Gastroesophageal sphincter (tissue), 4 donors: ENCODE measurements at places on chromosomes 16 and 17.

- ATAC-seq: no peak
Measured at GRCh38 chr16:3752984-3753383, 35.7 kb upstream of the TRAP1 start.

DNA sequence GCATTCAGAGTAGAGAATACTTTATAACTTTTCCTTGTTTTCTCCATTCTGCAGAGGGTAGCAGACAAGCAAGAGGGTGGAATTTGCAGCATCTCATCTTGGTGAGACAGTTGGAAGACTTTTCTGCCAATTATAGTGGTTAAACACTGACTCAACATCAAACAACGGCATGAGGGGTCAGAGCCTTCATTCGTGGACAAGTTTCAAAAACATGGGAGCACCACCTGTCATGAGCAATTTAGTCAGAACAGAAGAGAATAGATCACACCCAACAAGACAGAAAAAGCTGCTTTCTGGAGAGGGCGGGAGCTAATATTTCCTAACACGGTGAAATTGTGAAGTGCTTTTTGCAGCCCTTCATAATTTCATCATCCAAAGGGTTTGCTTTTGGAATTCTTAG is 17.9 kb upstream of the ZNF652 start:
- ATAC-seq: no peak

GRCh38 chr16:57510016-57510871 is 24.0 kb upstream of the DOK4 start:
- ATAC-seq: no peak

DNA sequence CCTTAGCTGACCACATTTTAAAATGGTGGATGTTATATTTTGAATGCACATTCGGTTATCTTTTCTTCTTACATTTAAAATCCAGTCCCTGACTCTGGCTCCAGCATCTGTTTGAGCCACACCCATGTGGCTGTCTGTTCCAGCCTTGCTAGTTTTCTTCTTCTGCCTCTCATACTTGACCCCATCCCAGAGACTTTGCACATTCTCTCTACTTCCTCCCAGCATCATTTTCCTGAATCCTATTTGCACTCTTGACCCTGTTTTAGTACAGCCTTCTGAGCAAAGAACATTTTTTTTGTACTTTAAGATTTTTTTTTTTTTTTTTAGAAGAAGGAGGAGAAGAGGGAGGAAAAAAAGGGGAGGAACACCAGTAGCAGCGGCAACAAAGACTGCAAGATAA is 23.3 kb upstream of the MAF start:
- ATAC-seq: no peak

- ATAC-seq: no peak
Measured at GRCh38 chr16:88622866-88623265, 15.5 kb upstream of the IL17C start.

- peak; percentile 86 for ATAC-seq
Measured at GRCh38 chr17:27494192-27495091, 38.2 kb downstream of the KSR1 start.

GRCh38 chr16:80463326-80463725 is 77.5 kb upstream of the DYNLRB2 start:
- ATAC-seq: no peak

DNA sequence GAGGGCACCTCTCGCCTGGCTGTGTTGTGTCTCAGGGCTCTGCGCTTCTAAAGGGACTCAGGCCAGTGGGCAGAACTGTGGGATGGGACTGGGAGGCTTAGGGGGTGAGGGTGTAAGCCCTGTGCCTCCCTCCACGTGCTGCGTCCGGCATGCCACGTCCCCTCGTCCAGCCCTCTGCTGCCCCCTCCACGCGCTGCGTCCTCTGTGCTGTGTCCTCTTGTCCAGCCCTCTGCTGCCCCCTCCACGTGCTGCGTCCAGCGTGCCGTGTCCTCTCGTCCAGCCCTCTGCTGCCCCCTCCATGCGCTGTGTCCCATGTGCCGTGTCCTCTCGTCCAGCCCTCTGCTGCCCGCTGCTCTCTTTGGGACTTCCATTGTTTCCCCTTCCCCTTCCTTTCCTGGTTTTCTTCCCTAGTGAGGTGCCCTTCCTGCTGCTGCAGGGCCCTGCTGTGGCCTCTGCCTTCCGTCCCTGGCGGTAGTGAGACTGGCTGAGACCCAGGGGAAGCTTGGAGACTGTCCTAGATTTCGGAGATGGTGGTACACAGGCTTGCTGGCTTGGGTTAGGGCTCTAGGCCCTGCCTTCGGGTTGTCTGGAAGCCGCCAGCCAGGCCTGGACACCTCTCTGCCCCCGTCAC is 6.4 kb upstream of the ZNF750 start:
- peak; percentile 49 for ATAC-seq

DNA sequence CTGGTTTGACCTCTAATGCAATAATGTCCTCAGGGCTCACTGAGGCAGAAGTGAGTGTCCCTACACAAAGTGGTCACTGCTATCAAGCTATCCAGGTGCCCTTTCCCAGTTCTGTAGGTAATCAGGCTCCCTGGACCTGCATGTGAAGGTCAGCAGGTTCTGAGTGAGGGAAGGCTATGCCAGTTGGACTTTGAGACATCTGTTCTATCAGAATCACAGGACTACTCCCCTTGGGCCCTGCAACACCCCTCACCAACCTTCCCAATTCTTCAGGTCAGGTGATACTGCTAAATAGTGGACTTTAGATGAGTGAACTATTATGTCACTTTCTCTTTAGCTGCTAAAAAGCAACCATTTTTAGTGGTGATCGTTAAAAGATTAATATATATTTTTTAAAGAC is 37.6 kb downstream of the ZZEF1 start:
- no peak for ATAC-seq

DNA sequence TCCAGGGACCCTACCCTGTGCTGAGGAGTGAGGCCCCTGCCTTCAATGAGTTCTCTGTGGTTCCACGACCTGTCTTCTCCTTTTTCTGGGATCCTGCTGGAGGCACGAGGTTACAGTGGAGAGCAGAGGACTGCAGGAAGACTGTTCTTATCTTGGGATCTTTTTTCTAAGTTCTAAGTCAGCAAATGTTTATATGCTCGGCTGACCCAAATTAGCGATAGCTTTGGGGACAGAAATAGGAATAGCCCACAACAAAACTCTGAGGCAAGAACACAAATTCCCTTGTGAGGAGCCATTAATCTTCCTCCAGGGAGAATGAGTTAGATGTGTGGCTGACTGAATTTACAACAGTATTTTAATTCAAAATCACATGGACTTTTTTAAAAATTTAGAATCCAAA is 46.7 kb downstream of the MYOCD start:
- ATAC-seq: no peak

DNA sequence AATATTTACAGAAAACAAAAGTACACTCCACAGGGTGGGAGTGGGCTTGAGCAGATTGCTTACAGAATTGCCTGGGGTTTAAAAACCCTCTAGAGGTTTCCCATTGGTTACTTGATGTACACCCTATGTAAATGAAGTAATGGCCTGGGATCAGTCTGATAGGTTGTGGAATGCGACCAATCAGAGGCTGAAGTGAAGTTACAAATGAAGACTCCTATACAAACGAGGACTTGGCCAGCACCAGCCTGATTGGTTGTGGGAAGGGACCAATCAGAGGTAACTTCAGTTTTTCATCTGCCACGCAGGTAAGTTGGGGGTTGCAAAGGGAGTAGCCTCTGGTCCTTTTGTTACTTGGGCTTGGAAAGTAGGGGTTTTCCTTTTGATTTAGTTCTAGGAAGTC is 8.8 kb downstream of the EEF2K start:
- no peak for ATAC-seq

- ATAC-seq: no peak
Measured at GRCh38 chr16:22328081-22328725, 31.0 kb downstream of the POLR3E start.

DNA sequence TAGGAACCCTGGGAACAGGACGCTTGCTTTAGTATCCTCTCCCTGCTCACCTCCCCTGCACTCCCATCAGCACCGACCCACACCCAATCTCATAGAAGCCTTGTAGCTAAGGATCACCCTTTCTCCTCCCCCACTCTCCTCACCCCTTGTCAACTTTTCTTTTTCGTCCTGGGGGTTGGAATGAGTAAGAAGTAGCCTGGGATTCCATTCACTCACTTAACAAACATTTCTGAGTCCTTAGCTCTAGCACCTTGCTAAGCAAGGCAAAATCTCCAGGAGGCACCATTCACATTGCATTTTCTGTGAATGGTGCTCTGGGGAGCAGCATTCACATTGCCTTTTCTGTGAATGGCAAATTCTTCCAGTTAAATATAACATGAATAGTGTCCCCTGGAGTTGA is 1.1 kb upstream of the PGAP3 start:
- ATAC-seq: no peak

DNA sequence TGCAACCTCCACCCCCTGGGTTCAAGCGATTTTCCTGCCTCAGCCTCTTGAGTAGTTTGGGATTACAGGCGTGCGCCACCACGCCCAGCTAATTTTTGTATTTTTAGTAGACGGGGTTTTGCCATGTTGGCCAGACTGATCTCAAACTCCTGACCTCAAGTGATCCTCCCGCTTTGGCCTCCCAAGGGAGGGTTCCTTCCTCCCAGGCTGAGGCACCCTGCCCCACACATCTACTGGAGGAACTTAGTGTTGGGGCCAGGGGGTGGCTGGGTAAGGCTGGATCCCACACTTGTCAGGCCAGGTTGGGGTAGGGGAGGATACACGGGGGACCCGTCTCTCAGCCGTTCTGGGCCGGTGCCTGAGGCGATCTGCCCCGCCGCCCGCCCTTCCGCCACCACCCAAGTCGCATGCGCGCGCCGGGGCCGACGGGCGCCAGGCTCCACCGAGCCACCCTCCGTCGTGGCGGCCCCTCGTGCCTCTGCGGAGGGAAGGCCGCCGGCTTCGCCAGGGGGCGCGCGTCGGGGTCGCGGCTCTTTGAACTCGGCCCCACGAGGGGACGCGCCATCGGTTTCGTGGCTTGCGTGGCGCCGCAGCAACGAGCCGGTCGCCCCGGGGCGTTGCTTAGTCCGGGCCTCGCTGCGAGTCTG is 15.9 kb downstream of the GRB7 start:
- ATAC-seq: peak; percentile 52

DNA sequence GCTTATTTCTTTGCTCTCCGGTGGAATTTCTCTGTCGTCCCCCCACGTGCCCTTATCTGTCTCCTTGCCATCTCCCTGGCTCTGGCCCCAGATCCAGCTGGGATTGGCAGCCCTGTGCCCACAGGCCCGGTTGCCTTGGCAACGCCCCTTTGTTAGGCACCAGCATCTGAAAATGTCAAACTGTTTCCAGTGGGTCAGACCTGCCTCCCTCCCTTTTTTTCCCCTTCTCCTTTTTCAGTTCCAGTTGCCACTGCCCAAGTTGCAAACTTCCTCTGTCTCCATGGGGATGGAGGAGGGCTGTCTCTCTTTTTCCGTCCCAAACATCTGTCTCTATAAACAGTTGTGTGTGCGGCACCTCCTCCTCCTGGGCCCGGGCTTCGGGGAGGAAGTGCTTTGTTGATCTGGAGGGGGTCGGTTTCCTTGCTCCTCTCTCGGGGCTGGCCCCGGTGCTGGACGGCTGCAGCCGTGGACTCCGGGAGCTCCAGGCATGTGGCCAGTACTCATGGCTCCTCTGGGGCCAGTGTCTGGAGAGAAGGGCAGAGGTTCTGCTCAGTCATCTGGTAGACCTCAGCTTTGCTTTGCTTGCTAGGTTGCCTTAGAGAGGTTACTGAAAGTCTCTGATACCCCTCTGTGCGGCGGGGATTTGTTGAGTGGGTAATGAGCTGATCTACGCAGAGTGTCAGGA is 35.3 kb downstream of the SOCS3 start:
- peak; percentile 84 for ATAC-seq

DNA sequence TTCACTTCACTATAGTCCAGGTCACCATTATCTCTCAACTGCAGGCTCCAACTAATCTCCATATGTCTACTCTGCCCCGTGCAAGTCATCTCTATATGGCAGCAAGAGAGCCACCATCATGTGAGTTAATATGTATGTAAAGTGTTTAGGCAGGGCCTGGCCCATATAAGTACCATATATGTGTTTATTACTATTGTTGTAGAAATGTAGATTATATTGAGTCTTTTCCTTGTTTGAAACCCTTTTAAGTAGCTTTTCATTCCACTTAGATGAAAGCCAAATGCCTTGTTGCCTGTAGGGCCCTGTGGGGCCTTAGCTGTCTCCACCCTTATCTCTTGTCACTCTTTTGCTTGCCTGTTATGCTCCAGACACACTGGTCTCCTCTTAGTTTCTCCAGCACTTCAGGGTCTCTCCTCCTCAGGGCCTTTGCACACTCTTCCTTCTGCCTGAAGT is 164.0 kb downstream of the PHKB start:
- no peak for ATAC-seq

DNA sequence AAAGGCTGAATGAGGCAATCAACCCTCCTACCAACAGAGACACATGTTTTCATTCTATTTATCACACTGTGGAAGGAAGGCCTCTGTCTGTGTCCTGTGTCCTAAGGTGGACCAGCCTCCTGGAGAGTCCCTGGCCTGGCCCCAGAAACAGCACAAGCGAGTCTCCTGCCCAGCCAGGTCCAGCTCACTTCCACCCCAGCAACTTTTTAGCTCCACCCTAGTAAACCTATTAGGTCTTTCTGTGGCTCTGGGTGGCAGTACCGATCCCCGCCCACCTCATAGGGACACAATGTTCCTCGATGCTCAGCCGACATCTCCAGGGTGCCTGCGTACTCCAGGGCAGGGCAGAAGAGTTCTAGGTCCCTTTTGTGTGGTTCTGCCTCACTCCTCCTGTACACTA is 10.7 kb downstream of the DRC3 start:
- no peak for ATAC-seq

DNA sequence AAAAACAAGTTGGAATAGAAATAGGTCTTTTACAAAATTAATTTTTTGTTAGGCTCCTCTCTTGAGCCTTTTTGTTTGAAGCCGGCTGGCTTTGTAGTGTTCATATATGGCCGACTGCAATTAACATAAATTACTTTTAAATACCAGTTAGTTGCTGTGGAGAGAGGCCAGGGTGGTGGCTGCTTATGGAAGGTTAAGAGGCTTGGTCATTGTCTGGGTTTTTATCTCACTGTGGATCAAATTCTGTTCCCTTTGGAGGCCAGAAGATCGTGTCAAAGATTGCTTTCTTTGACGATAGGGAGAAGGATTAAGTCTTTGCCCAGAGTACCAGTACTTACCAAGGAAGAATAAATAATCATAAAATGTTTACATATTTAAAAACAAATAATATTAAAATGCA is 39.9 kb downstream of the MSI2 start:
- no peak for ATAC-seq

DNA sequence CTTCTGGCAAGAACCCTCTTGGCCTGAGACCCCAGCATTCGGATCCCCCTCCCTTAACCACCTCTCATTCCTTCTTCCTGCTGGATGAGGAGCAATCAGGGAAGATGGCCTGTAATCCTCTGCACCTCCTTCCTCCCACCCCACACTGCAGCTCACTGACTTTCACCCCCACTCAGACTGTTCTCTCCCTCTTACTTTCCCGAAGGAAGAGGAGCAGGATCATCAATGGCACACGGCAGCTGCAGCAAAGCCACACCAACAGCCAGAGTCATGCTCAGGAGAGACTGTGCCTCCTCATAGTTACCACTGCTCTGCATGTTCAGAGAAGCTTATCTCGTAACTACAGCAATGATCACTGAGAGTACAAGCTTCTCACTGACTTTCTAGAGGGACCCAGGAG is 10.1 kb upstream of the TMEM101 start:
- ATAC-seq: no peak

GRCh38 chr17:35543856-35544255 is 6.4 kb upstream of the SLFN12L start:
- no peak for ATAC-seq
